ENCODE measurements at places on chromosomes 3 and 15.

DNA sequence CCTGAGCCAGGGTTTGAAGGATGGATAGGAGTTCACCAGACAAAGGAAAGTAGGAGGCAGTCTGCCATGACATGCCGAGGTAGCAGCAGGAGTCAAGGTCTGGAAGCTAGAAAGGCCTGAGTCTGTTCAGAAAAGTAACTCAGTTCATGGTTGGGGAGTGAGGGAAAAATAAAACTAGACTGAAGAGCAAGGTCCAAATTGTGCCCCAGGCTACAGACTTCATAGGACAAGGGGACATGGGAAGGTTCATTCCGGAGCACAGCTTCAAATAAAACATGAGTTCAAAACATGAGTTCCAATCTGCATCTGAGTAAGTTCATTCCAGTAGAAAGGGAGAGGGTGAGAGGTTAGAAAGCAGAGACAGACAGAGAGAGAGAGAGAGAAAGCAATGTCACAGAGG, 39.7 kb downstream of the BFSP2 start:
- DNase-seq: no peak

DNA sequence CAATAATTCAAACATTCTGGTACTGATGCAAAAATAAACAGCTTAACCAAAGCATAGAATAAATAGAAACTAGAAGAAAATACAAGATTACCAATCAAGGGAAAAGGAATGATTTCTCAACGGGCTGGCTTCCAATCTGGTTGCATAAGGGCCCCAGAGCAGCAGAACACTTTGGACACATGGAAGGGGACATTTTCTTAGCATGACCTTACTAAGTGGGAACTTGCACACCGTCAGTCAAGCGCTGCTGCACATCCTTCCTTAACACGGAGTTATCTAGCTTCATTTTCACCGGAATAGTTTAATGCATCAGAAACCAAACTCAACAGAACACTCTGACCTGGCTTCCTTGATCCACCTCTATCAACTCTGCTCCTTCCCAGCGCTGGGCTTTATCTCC, 388.5 kb downstream of the VPS13C start:
- DNase-seq: no peak

GRCh38 chr15:30030345-30030744, 52.4 kb upstream of the GOLGA8J start:
- no peak for DNase-seq

GRCh38 chr15:71889947-71890346, 79.6 kb downstream of the NR2E3 start:
- no peak for DNase-seq
